ENCODE measurements at places on chromosomes 3 and 15.

GRCh38 chr3:107710851-107711250 lies 188.1 kb downstream of the BBX start:
- DNase-seq = no peak

- DNase-seq = no peak
Observed at GRCh38 chr3:183142199-183142598, 20.3 kb downstream of the LAMP3 start.

DNA sequence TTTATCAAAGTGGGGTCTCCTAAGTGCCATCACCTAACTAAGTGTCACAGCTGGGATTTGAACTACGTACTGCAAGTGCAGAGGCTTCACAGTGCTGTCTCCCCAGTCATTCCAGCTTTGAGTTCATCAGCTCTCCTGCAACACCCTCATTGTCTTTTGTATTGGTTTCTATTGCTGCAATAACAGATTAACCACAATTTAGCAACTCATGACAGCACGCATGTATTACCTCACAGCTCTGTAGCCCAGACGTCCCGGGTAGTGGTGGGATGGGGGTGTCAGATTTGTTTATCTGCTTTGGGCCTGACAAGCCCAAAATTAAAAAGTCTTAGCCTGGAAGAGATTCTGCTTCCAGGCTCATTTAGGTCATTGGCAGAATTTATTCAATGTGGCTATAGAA lies 220.5 kb upstream of the LRRN1 start:
- no peak for DNase-seq

DNA sequence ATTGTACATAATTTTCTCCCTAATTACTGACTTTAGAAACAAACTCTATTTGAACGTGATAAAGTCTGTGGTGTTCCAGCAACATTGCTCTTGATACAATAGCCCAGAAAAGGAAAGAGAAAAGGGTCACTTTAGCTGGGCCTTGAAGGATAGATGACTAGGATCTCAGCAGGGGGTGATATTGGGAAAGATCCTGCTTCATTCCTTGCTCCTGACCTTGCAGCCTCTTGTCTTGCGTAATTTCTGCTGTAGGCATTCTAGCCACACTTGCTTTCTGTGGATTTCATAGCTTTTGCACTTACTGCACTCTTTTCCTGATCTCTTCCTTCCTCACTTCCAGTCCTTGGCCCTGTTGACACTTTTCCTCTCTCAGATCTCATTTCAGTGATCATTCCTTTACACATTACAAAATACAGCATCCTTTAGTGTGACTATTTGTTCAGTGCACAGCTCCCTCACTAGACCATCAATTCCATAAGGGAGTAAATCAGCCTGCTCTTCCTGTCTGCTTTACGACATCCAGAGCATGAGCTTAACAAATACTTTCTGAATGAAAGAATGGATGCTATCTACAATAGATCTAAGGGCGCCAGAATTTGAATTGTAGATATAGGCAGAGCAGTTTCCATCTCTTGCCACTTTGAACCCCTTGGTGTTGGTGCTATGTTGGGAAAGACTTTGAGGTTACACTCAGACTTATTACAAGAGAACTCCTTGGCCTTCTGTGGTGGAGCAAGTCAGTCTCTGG lies 559.6 kb upstream of the MDFIC2 start:
- no peak for DNase-seq

- no peak for DNase-seq
Observed at GRCh38 chr3:908839-909238, 184.0 kb upstream of the CNTN6 start.

GRCh38 chr3:171824116-171824515 lies 13.8 kb upstream of the PLD1 start:
- no peak for DNase-seq

- DNase-seq = no peak
Observed at GRCh38 chr3:3509665-3510064, 289.6 kb upstream of the LRRN1 start.

DNA sequence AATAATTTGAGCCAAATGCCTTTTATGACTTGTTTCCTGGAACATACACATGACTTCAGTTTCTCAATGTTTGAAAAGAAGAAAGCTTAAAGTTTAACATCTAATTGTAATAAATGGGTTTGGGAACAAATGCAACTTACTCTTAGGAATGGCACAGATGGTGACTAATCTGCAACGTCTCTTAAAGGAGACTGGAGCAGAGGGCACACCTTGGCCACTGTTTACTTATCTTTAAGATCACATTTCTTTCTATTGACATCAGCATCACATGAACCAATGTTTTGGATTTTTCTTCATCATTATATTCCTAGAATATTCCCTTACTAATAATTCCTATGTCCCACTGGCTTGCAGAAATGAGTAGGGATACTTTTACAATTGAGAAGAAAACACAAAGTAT lies 229.5 kb downstream of the CHL1 start:
- DNase-seq = no peak

GRCh38 chr3:112043621-112044201 lies 9.2 kb downstream of the TMPRSS7 start:
- no peak for DNase-seq

- no peak for DNase-seq
Observed at GRCh38 chr3:4716706-4717362, 223.7 kb downstream of the ITPR1 start.

DNA sequence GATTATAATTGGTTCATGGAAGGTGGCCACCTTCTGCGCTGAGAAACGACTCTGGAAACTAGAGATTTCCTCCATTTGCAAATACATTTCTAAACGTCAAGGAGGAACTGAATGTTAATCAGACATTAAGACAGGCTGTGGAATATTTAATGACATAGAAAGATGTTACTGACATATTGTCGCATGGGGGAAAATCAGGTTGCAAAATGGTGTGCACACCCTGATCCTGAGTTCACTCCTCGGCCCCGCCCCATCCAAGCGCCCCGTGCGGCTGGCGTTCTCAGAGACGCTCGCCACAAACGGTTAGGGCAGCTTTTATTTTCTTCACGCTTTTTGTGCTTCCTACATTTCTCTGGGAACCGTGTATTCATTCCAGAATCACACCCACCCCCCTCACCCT lies 10.7 kb downstream of the H1-8 start:
- DNase-seq = no peak

DNA sequence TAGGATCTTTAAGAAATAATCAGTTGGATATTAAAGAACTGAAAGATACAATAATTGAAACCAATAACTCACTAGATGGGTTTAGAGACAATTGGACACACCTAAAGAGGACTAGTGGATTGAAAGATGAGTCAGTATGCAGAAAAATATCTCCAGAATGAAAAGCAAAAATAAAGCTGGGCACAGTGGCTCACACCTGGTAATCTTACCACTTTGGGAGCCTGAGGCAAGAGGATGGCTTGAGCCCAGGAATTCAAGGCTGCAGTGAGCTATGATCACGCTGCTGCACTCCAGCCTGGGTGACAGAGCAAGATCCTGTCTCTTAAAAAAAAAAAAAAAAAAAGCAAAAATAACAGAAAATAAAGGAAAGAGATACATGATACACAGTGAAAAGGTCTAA lies 37.4 kb upstream of the CCDC174 start:
- DNase-seq = no peak

DNA sequence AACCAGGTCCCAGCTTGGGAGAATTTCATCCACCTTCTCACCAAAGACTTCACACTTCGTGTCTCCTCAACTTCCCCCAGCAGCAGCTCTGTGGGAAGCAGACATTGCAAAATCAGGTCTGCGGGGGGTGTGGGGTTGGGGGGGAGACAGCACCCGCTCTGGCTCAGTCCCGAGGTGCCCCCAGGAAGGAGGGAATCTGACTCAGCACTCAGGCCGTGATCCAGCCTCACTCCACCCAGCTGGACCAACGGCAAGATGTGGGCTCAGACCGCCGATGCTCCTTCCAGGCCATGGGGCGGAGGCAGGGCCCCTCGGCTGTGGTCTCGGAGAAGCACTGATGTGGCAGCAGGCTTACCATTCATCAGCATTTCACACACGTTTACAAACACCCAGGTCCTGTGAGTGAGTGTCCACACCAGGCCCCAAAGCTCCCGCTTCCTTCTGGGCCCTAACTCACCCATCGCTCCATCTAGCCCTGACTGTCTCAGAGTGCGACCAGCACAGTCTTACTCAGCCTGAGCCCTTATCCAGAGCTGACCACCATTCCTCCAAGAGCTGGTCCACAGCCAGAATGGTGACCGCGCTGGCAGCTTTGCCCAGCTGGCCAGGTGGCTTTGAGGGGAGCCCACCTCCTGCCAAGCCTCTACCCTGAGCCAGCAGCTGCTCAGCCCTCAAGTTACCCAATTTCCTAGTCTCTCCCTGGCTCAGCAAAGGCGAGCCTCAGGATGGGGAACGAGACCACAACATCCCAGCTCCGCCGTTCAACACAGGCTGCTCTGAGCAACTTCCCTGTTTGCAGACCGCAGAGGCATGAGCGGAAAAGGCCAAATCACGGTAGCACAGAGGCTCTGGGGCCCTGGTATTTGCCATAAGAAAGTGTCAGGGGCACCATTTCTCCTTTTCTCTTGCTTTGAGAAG lies 3.3 kb downstream of the STAB1 start:
- DNase-seq = no peak

- DNase-seq = no peak
Observed at GRCh38 chr3:114380233-114380651, 86.4 kb downstream of the TIGIT start.

- DNase-seq = no peak
Observed at GRCh38 chr3:129575233-129575996, 31.1 kb downstream of the PLXND1 start.

DNA sequence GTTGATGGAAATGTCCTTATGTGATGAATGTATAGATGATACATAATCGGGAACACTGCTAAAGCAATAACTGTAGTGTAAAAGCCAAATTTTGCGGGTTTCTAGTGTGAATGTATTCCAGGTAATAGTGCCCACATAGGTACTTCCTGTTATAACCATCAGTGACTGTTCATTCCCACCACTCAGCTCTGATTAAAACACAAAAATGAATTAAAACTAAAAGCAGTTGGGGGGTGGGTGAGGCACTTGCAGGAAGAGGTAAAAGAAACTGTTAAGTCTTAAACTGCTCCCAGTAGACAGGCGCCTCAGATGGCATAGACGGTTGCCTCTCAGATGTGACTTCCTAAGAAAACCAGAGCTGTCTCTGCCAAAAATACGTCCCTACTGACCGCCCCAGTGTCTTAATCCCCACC lies 893 bp upstream of the MTHFS start:
- DNase-seq = no peak

DNA sequence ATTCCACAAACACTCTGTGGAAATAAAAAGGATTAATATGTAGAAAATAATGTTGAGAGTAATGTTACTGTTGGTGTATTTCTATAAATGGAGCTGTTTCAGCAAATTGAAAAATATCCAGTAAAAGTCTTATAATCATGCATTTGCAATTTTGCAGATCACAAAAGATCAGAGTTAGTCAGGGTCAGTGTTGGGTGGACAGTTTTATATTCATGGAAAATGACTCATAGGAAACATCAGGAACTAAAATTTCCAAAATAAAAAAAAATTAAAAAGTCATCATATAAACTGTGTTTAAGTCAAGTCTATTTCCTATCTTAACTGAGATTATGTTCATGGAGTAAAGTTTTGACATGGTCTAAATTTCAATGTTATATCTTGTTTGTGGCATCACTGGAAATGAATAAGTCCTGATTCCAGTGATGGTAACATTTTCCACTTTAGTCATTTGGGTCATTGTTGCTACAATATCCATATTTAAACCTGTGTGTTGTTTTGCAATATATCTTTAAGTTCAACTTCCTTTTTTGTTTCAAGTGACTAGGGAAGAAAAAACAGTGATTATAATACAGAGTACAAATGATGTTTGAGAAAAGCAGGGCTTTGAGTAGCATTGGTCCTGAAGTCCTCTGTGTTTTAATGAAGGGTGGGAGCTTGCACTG lies 37.8 kb downstream of the MITF start:
- DNase-seq = no peak

- DNase-seq = no peak
Observed at GRCh38 chr3:17831366-17831765, 88.9 kb upstream of the TBC1D5 start.

DNA sequence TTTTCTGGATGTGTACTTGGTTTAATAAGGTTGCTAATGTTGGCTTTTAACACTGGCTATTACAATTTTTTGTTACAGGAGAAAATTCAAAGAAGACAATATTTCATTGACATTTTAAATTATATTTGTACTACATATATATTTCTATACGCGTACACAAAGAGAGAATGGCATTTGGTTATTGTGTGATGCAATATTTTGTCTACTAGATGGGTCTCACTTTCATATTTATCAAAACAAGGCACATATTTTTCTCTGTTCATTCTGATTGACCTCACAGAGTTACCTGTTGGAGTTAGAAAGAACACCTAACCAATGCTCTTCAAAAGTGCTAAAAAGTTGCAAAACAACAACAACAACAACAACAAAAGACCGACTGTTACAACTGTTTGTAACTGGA lies 50.2 kb upstream of the VGLL3 start:
- no peak for DNase-seq

GRCh38 chr3:33071946-33072345 lies 25.0 kb downstream of the GLB1 start:
- no peak for DNase-seq

DNA sequence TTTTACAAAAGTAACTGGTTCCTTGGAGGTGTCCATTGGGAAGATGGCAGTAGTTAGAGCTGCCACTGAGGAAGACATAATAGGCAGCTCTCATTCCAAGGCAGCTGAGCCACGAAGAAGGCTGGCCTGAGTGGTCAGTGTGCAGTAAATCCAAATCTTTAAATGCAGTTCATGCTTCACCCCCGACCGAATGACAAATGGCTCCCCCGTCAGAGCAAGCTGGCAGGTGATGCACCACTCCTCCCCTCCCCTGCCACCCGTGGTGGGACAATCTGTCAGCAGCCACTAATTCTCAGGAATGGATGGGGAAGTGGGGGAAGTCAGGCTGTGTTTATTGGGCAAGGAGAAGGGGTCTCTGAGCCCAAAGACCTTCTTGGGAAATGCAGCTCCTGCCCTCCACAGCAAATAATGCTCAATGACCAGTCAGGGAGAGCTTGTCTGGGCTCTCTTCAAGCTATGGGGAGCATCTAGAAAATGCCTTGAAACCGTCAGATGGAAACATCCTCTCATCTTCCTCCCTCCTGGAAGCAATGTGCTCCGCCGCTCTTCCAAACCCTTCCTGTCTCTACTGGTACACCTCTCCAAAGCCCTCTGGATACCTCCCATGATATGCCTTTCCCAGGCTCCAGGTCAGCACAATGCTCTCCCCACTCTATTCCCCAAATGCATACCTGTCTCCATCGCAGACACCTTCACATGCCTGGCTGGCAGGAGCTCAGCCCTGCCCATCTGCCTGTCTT lies 65.4 kb downstream of the LIPC start:
- no peak for DNase-seq

GRCh38 chr15:100733101-100733842 lies 130.9 kb downstream of the ASB7 start:
- DNase-seq = no peak

DNA sequence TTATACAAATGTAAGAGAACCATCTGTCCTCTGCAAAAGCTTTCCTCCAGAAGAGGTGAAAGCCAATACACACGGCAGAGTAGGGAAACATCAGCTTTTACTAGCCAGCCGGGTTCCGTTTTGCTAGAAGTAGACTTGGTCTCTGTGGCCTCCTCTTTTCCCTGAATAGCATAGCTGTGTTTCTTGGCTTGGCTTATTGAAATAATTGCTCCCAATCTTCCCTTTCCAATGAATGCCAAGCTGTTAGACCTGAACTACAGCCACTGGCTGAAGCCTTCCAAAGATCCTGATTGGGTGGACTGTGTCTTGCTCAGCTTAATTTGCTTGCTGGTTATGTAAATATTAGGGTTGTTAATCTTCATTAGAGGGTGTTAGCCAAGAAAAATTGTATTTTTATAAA lies 157.8 kb upstream of the ROPN1 start:
- DNase-seq = no peak
